Heart right ventricle (tissue), 16 donors: ENCODE measurements at places on chromosomes 3 and 15.
A peak's percentile ranks its signal among the peaks of the same experiment; 100 is the strongest.

GRCh38 chr15:100932676-100933348 is 13.7 kb downstream of the LRRK1 start:
- no peak for DNase-seq

GRCh38 chr3:48662753-48663488 is at the start of gene CELSR3:
CELSR3 (minus strand) TSS chr3:48662886; CDS start chr3:48662634, 252 bp downstream.
- DNase-seq: peak; percentile 44

DNA sequence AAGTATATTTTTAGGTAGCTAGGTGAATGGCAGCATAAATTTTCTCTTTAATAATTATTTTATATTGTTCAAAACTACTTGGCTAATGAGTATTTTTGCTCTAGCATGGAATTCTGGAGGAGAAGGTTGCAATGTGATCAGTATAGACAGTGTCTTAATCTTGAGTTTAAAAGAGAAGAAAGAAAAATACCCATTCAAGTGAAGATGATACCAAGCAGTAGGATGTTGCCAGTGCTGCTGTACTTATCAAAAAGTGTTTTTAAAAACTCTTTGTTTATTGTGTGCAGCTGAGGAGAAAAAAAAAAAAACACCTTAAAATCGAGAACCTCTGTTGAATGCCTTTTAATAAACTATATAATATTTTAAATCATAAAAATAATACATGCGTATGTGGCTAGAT is 47.9 kb downstream of the STT3B start:
- DNase-seq: no peak

- no peak for DNase-seq
Measured at GRCh38 chr3:14386254-14386653, 16.2 kb upstream of the SLC6A6 start.

DNA sequence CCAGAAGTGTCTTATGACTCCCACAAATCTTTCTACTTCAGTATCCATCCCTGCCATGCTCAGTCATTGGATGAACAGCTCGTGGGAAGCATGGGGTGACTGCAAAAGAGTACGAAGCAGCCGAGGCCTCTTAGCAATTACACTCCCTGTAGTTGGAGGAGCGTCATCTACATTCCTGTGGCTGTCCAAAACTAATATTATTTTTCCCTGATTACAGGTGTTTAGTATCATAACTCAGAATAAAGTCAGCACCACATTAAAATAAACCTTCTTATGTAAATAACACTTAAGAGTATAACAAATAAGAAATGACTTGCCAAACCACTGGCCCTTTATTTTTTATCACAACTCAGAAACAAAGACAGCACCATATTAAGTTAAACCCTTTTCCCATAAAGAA is 141.5 kb downstream of the PLOD2 start:
- no peak for DNase-seq

GRCh38 chr15:70374096-70374495 is 276.4 kb upstream of the TLE3 start:
- DNase-seq: no peak

- no peak for DNase-seq
Measured at GRCh38 chr3:12970684-12971083, 102.5 kb downstream of the IQSEC1 start.

DNA sequence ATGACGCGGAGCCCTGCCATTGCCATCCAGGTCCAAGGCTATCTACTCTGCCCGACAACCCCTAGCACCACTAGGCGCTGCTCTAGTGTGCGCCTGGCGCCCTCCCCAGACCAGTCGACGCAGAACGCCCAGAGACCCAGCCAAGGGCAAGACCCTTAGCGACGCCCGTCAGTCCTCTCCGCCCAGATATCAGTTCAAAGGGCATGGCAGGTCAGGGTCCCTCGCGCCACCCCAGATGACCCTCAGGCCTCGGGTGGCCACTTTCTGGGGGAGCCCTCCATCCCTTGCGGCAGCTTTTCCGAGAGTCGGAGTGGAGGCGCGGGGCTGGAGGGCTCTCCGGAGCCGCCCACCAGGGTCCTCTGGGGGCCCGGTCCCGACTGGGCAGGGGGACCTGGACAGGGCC is 371 bp upstream of the CLSTN2 start:
- peak; percentile 74 for DNase-seq

GRCh38 chr3:54935869-54936268 is 8.0 kb upstream of the LRTM1 start:
- no peak for DNase-seq

DNA sequence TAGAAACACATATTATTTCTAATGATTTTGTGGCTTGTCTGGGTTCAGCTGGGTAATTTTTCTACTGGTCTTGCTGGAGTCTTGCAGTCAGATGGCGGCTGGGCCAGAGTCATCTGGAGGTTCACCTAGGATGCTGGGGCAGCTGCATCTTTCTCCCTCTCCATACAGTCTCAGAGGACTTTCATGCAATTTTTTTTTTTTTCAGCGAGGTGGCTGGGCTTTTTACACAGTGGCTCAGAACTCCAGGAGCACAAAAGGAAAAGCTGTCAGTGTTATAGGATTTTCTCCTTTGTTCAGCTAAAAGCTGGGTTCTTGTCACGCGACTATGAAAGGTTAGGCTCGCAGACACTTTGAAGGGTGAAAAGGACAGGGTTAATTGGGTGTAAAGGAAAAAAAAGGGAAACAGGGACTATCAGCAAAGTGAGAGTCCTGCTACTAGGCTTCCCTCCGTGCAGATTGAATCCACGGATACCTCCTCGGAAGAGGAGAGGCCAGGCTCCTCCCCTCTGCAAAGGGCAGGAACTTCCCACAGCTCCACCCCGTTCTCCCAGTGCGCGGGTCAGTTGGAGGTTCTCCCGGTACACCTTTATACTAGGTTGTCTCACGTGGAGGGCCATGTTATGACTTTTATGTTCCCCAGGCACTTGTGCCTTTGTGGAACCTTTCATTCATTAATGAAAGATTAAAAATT is 44.3 kb downstream of the ADGRG7 start:
- no peak for DNase-seq

DNA sequence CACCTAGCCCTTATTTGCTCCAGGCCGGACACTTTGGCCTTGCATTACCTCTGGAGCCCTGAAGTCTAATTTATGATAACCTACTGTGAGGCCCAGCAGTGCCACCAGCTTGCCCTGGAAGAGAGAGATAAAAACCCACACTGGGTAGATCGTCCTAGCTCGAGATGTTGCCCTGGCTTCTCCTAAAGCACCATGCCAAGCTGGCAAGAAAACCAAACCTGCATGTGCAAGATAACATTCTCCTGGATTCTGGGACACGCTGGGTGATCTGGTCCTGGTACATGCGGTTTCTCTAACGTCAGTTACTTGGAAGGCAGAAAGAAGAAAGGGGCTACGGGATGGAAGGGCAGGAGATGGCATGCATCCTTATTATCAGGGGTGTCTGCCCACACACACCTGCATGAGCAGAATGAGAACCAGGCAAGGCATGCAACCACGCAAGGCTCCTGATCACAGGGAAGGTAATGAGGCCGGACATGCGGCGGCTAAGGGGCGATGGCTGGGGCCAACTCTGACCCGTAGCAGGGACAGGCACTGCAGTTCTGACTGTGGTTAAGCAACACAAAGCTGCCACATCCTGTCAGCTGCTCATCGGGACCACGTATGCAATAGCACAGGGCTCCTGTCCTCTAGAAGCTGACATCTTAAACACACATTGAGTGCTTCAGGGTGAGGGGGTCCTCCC is 73.0 kb downstream of the OXNAD1 start:
- DNase-seq: no peak

- DNase-seq: no peak
Measured at GRCh38 chr15:70722266-70723121, 40.9 kb downstream of the UACA start.

GRCh38 chr3:47573190-47574172 is 5.2 kb downstream of the CSPG5 start:
- DNase-seq: no peak

GRCh38 chr3:172309741-172310427 is 138.4 kb downstream of the GHSR start:
- no peak for DNase-seq

GRCh38 chr15:76996076-76996525 is 1.2 kb downstream of the PSTPIP1 start:
- no peak for DNase-seq

DNA sequence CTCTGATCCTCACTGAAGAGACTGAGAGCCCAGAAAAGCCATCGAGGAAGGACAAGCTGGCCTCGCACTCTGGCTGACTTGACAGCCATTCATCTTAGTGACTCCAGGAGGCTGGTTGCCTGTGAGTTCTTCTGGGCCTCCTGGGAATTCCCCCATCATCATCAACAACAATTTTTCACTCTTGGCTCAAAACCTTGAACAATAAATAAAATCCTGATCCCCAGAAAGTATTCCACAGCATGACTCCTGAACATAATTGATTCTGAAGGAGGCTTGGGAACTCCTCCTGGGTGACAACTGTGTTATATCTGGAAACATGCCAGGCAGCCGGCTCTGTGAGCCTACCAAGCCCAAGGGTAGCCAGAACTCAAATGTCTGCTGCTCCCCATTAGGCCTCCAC is 188.6 kb downstream of the SHQ1 start:
- DNase-seq: no peak

DNA sequence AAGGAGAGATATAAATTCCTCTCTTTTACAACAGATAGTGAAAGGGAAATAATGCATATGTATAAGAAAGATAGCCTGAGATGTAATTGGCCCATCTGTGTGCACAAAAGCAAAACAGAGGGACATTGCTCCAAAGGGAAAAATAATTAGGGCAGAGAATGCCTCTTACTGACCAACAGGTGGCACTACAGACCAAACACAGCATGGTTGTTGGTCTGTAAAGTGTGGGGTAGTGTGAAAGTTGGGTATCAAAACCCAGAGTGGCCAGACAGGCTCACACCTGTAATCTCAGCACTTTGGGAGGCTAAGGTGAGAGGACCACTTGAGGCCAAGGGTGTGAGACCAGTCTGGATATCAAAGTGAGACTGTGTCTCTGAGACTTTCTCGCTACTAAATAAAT is 4.5 kb upstream of the TLNRD1 start:
- DNase-seq: no peak

DNA sequence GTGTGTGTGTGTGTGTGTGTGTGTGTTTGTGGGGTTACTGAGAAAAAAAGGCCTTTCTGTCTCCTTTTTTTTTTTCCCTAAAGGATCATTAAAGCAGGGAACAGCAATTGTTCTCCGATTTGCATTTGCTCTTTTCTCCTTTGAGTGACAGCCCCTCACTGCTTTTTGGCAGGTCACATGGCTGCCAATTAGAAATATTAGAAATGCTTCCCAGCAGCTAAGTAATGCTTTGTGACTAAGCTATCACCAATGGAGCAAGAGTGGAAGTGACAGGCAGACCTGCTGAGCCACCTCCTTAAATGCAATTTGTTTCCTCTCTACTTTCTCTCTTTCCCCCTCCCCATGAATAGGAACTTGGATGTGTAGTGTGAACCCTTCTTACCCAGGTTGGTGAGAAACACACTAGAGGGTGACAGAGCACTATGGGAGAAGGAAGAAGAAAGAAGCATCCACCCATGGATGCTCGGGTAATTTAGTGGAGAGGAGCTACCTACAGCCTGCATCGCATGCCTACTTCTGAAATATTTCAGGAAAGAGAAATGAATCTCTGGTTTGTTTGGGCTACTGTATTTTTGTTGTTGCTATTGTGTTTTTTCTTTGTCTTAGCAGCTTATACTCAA is 165.2 kb upstream of the PDZRN3 start:
- no peak for DNase-seq

GRCh38 chr3:105899516-105899915 is 30.7 kb upstream of the CBLB start:
- no peak for DNase-seq

GRCh38 chr3:31041161-31041978 is 146.9 kb upstream of the GADL1 start:
- DNase-seq: no peak

DNA sequence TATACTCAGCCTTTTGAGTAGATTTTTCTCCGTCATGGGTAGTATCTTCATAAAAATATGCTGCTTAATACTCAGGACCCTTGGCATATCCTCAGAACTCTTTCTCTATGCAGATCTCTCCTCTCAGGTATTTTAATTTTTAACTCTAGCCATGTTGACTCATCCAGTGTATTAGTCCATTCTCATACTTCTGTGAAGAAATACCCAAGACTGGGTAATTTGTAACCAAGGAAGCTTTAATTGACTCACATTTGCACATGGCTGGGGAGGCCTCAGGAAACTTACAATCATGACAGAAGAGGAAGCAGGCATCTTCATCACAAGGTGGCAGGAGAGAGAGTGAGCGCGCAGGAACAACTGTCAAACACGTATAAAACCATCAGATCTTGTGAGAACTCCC is 129.3 kb upstream of the CD96 start:
- DNase-seq: no peak

GRCh38 chr3:49123687-49124086 is 3.1 kb upstream of the USP19 start:
- no peak for DNase-seq

GRCh38 chr15:29601811-29602210 is 220.5 kb downstream of the TJP1 start:
- no peak for DNase-seq

- DNase-seq: no peak
Measured at GRCh38 chr3:75396316-75396802, 267.8 kb upstream of the FRG2C start.

DNA sequence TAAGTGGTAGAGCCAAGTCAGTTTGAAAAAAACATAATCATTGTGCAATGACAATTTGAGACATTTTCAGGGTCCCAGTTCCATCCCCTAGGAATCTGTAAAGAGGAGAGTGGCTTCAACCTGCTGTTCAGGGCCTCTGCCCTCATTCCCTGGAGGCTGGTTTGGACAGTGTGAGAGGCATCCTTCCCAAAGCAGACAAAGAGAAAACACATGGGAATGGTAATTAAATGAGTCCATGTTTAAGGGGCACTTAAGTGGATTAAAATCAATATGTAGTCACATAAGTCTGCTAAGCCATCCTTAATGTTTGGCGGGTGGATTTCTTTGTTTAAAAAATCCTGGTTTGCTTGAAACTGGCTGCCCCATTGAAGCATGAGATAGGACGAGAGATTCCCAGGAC is 146.3 kb upstream of the CTDSPL start:
- no peak for DNase-seq

DNA sequence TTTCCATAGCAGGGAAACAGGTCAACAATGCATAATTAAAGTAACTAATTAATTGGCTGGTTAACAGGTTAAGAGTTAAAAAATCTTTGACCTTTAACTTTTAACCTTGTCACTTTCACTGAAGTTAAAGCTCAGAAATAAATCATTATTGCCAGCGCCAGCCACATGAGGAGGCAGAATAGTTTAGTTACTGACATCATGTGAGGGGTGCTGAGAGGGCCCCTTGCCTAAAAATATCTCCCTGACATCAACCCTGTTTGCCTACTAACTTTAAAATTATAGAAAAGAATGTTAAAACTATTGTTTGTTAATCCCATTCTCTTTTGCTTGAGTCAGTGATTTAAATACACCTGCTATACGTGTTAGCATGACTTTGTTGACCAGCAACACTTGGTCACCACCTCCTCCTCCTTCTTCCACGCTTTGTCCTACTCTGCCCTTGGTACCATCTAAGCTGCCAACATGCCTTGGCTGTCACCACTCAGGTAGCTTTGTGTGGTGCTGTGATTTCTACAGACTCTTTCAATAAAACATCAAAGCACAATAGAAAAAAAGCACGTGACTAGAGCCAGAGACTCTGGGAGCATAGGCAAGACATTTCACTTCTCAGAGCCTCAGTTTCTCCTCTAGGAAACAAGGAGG is 2.7 kb downstream of the FBXO40 start:
- DNase-seq: no peak
